ENCODE measurements at places on chromosomes 16 and 17. TPM values are rescaled to one million over a fixed set of nuclear protein-coding genes. Genes with fewer than 3 reads are reported as not detected.

- no peak for DNase-seq
Measured at GRCh38 chr17:54727624-54728023, 173.0 kb upstream of the TOM1L1 start.

DNA sequence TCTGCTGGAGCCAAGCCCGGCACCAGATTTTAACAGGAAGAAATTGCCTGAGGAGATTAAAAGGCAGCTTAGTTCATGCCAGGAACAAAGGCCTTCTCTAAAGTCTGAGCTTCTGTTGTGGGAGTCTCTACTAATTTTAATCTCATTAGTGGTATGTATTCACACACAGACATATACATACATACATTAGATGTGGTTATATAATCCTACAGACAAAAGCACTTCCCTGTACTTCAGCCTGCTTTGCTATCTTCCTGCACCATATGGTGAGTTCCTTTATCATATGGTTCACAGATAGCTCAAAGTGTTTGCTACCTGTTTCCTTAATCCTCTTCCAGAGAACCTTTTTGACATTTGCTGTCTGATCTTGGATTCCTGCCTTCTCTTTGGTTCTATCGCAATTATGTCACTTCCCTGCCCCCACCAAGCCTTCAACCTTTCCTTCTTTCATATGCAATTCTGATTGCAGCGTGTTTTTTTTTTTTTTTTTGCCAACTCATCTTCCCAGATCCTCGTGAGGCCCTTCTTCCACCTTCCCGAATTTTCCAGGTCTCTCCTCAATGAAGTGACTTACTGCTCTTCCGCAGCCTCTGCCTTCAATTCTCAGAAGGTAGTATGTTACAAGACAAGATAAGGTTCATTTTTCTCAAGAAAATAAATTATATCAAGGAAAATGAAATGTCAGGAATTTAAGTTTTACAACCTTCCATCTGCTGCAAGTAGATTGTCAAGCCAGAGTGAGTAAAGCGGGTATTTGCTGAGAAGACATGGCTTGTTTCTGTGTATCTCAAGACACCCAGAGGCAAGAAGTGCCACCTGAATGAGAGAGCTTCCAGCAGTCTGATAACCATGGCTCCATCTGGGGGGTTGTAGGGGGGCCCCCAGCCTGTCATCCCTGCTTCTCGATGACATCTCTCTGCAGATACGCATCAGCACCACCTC lies 120.2 kb upstream of the CACNG3 start:
- no peak for DNase-seq

DNA sequence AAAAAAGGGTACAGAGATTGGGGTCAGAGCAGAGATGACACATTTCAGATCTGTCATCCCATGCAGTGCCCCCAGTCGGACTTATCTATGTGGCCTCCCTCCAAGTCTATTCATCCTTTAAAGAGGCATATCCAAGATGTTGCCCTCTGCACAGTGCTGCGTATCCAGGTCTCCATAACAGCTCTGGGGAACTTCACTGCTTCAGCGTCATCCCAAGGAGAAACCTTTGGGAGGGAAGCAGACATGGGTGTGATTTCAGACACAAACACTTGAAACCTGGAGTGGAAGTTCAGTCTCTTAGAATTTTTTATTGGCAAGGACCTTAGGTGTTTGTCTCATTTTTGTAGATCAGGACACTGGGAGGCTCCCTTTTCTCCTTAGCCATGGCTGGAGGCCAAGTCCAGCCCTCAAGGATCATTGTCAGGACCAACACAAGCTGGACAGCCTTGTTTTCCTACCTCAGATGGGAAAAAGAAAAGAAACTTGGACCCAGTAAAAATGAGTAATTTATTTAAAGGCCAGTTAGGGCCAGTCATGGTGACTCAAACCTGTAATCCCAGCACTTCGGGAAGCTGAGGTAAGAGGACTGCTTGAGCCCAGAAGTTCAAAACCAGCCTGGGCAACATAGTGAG lies 23.9 kb upstream of the NLK start:
- peak; percentile 27 for DNase-seq

- DNase-seq, result no peak
Measured at GRCh38 chr17:65409381-65409780, 152.1 kb downstream of the AXIN2 start.

DNA sequence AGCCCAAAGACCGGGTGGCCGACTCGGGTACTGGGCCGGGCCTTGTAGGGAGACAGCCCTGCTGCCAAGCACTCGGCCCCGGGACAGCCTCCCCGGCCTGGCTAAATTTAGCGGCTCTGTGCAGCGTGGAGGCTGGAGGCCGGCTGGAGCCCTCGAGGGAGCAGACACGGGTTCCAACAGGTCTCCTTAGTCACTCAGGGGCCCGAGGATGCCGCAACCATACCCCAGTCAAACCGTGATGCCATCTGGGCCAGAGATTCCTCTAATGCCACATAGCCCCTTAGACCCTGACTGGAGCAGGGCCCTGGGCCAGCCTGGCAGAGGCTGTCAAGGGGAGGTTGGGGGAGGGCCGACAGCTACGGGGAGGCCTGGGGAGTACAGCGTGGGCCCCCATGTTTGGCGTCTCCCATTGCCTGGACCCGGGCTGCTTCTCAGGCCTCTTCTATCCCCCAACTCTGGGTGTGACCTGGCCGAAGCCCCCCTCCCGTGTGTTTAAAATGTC lies 2.9 kb upstream of the P2RX1 start:
- DNase-seq, result no peak

DNA sequence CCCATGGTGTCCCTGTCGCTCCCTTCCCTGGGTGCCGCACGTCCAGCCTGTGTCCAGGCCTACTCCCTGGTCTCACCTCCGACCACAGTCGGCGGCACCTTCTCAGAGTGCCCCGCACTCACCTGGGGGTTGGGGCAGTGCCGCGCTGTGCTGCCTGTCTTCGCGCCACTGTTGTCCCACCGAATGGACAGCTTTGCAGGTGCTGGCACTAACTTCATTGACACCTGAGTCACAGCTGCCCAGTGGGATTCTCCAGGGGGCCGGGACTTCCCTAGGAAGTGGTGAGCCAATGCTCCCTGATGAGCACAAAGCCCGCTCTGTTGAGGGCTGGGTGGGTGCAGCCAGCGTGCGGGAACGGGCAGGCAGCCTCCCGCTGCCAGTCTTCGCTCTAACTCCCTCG lies 24.3 kb upstream of the DBNDD1 start:
- no peak for DNase-seq

DNA sequence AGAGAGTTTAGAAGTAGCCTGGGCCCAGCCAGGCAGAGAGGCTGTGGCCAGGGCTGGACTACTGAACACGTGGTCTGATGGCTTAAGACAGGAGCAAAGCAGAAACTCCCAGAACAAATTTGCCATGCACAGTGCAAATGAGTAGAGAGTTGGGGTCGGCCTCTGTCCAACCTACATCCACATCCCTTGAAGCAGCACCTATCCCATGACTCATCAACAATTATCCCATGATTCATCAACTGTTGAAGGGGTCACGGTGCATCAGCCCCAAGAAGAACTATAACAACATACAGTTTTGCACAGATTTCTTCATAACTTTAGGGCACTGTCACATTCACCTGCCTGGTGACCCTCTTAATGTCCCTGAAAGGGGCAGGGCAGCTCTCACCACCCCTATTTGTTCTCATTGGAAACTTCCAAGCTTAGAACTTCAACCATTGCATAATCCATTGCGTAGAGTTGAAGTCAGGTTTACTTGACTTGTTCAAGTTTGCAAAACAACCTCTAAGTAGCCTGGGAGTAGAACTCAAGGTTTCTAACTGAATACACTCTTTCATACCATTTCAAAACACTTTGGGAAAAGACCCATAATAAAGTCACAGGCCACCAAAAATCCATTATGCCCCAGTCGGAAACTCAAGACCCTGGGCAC lies 235.2 kb upstream of the CDH5 start:
- DNase-seq, result peak; percentile 55

DNA sequence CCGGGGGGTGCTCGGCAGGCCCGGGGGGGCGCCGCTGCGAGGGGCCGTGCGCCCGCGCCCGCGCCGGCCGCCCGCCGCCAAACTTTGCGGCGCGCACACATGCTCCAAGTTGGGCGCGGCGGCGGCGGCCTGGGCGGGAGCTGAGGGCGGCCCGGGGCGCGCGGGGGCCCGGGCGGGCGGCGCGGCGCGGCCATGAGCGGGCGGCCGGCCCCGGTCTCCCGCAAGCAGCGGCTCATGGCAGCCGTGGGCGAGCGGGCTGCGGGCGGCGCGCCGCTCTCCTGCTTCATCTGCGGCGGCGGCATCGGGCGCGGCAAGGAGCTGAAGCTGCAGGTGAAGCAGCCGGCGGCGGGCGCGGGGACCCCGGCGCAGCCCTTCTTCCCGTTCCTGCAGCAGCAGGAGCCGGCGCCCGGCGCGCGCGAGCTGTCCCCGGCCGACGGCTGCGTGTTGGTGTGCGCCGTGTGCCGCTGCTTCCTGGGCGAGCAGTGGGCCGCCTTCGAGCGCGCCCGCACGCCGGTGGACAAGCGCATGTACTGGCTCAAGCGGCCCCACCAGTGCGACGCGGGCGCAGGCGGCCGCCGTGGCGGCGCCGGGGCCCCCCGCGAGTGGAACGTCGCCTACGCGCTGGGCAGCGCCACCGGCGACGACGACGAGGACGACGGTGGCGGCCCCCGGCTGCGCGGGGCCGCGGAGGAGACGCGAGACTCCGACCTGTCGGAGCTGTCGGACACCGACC lies 57.2 kb upstream of the CIBAR2 start:
- DNase-seq, result no peak

DNA sequence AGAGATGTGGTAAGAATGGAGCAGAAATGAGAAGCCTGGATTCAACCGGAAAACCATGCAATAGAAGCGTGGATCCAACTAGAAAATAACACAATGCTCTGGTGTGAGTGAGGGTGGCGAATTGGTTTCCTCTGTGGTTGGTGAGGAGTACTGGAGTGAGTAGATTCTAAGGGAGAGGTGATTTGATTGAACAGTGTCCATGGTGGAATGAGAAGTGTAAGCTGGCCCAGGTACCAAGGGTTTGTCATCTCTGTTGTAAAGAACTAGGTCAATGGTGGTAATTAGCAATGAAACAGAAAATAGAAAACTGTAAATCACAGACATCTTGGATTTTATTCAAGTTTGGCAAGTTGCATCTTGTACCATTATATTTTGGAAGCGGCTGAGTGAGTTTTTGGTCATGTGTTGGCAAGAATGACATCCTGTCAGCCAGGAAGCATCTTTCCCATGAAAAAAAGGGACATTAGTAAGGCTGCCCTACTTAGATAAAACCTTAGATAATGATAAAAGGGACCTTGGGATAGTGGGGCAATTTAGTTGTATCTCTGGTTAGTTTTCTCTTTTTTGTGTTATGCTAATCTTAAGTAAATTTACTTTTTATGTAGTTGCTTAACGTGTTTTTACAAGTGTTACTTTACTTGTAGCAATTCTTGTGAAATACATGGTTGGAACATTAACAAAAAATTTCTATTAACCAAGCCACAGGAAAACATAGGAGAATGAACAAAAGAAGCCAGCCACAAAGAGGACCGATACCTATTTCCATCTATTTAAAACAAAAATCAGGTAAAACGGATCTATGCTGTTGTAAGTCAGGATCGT lies 20.9 kb downstream of the HSD17B2 start:
- no peak for DNase-seq

- DNase-seq, result peak; percentile 18
Measured at GRCh38 chr16:30186782-30187555, 3.6 kb downstream of the CORO1A start.

DNA sequence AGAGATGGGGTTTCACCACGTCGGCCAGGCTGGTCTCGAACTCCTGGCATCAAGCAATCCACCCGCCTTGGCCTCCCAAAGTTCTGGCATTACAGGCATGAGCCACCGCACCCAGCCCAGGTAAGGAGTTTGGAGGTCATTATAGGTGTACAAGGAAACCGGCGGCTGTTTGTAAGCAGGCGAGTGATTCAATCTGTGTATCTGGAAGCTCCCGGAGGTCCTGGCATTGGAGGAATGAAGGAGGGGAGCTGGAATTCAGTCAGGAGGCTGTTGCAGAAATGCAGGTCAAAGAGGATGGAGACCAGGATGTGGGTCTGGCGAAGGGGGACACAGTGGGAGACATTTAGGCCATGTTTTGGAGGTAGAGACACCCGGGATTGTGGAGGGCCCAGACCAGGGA lies 18.8 kb downstream of the CDC42EP4 start:
- no peak for DNase-seq

DNA sequence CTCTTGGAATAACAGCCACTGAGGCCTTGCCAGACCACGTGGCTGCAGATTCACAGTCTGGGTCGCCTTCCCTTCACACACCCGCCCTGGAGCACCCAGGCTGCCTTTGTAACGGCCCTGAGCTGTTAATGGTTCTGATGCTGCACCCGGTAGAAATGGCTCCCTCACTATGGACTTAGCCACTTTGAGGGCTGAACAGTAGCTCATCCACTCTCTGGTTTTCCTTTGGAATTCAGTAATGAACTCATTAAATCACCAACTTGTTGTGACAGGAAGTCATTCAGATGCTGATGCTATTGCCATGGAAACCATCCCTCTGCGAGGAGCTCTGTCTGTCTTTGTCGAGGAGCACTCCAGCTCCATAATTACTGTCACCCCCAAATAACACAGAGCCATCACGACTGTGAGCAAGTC lies 59.2 kb downstream of the CDK5R1 start:
- peak; percentile 24 for DNase-seq

GRCh38 chr16:70793851-70794502 lies 7.0 kb downstream of the VAC14 start:
- no peak for DNase-seq

DNA sequence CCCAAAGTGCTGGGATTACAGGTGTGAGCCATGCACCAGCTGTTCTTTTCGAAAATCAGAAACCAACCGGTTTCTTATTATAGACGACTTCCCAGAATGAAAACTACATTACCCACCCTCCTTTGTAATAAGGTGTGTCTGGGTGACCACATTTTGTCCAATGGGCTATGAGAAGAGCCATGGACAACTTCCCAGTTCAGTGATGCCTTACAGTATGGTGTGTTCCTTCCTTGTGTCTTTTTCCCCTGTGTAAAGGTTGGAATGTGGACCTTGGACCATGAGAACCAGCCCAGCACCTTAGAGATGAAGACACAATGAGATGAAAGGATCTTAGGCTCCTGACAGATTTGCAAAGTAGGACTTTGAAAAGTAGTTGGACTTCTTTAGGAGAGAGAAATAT lies 85.0 kb upstream of the ATF7IP2 start:
- DNase-seq, result no peak

The TMEM235 gene
- not detected for total RNA-seq

GRCh38 chr17:45332989-45333701 lies 16.3 kb upstream of the MAP3K14 start:
- no peak for DNase-seq

GRCh38 chr16:2950773-2951172 lies 13.3 kb upstream of the KREMEN2 start:
- DNase-seq, result no peak

- no peak for DNase-seq
Measured at GRCh38 chr17:55649957-55650597, 72.6 kb downstream of the TMEM100 start.

- peak; percentile 21 for DNase-seq
Measured at GRCh38 chr16:74999219-74999608, 390 bp downstream of the ZNRF1 start.

The KRT40 gene
- not detected for total RNA-seq

The RAD51D gene
- total RNA-seq, result 17.1 TPM

Data from LHCN-M2 (cell line).